ENCODE measurements at places on chromosomes 2 and 18. TPM values are rescaled to one million over a fixed set of nuclear protein-coding genes. Genes with fewer than 3 reads are reported as not detected.

The DAW1 gene
- total RNA-seq, result not detected

The DARS1 gene
- total RNA-seq, result 52.9 TPM

The ESPNL gene
- total RNA-seq, result 0.08 TPM

The RESP18 gene
- total RNA-seq, result not detected

The ALK gene
- not detected for total RNA-seq

The RGPD3 gene
- total RNA-seq, result 0.08 TPM

The C1GALT1C1L gene
- total RNA-seq, result 0.48 TPM

The METTL5 gene
- 61.5 TPM for total RNA-seq

The ARPC2 gene
- total RNA-seq, result 172 TPM

The SELENOI gene
- total RNA-seq, result 14.5 TPM

The HJURP gene
- not detected for total RNA-seq

The HOXD9 gene
- total RNA-seq, result not detected

The WDR35 gene
- total RNA-seq, result 5.1 TPM

The C2orf74 gene
- 31.7 TPM for total RNA-seq

The ANO7 gene
- total RNA-seq, result 3.4 TPM

The PRKAG3 gene
- 0.13 TPM for total RNA-seq

The NCK2 gene
- 33.2 TPM for total RNA-seq

The CNDP1 gene
- not detected for total RNA-seq

The DHRS9 gene
- total RNA-seq, result 9.8 TPM

The SKOR2 gene
- total RNA-seq, result not detected

The MOGAT1 gene
- total RNA-seq, result 0.24 TPM

The ITGB6 gene
- 0.05 TPM for total RNA-seq

The TFCP2L1 gene
- 0.03 TPM for total RNA-seq

The EVA1A gene
- 2.7 TPM for total RNA-seq

The COL4A3 gene
- 1.6 TPM for total RNA-seq

The NMS gene
- not detected for total RNA-seq

The AQP4 gene
- 0.75 TPM for total RNA-seq

The DNAJC5G gene
- total RNA-seq, result 1.6 TPM

The KIF1A gene
- 10.2 TPM for total RNA-seq

The MPP4 gene
- total RNA-seq, result not detected

The LIMS2 gene
- total RNA-seq, result 207 TPM

The SERPINB13 gene
- not detected for total RNA-seq

The CHRND gene
- total RNA-seq, result 0.11 TPM

The PLA2R1 gene
- 3.0 TPM for total RNA-seq

The FAM136A gene
- 21.3 TPM for total RNA-seq

The DGUOK gene
- total RNA-seq, result 23.7 TPM

The CD207 gene
- total RNA-seq, result 0.16 TPM

Measured in cardiac septum (tissue), 1 donor.